ENCODE measurements at places on chromosomes 11 and 22.
A peak's percentile ranks its signal among the peaks of the same experiment; 100 is the strongest.

- no peak for DNase-seq
These were observed 95.5 kb downstream of the USP35 start for GRCh38 chr11:78284260-78284659.

DNA sequence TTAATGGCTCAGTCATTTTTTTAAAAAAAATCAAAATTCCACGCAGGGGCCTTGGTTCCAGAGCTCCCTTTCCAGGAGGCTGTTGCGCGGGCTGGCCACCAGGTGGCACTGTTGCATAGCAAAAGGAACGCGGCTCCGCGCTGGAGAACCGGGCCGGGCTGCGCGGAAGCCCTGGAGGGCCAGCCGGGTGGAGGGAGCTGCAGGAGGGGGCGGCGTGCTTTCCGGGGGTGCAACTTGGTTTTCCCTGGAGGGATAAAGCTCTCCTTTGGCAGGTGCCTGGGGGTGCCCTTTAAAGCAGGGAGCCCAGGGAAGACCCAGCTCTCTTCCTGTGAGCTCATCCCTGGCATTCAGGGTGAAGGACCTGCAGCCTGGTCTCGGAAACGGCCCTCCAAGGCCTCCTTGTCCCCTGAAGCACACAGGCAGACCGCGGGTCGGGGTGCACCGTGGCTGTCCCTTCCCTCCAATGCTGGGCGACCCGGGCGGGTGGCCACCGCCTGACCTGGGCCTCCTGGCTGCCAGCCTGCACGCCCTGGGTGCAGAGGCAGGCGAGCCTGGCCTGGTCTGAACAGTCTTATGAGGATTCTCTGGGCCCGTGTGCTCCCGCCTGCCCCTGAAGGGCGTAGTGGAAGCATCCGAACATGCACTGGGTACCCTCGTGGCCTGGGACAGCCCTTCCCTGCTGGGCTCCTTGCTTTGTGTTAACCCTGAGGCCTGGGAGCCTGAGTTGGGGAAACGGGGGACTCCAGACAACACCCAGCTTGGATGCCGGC, 23.4 kb downstream of the KRTAP5-5 start:
- DNase-seq, result no peak

DNA sequence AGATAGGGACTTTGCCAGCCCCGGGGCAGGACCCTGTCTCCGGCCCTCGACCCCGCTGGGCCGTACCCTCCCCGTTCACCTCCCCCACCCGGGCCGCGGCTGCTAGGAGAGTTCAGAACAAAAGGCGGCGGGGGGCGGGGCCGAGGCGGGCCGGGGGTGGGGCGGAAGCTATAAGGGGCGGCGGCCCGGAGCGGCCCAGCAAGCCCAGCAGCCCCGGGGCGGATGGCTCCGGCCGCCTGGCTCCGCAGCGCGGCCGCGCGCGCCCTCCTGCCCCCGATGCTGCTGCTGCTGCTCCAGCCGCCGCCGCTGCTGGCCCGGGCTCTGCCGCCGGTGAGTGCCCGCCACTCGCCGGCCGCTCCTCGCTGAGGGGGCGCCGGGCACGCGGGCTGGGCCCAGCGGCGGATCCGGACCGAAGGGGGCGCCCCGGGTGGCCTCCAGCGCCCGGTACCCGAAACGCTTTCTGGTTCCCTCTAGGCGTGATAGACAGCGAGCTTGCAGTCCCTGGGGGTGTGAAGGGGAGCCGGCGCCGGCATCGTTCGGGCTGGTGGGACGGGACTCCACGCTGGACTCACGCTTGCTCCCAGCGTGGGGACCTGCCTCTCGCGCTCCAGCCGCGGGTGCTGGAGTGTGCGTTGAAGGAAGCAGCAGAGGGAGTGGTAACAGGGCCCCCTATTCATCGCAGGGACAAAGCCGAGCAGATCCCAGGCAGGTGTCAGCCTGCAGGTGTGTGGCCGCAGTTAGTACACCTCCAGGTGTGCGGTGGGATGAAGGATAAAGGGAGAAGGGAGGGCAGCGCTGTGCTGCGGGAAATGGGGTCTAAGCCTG, at the start of gene MMP11:
TSS of gene MMP11 (plus strand) at position 201 of the 825 bp plus-strand sequence. CDS start at position 223, 22 bp downstream.
- DNase-seq, result peak; percentile 20

GRCh38 chr11:134438542-134439537, 26.8 kb upstream of the B3GAT1 start:
- no peak for DNase-seq

GRCh38 chr11:38721586-38722315, 2123.7 kb upstream of the RAG2 start:
- DNase-seq, result no peak

- DNase-seq, result peak; percentile 59
These were observed 9.3 kb upstream of the ACAT1 start for GRCh38 chr11:108112057-108112456.

GRCh38 chr11:66745356-66746235, 16.6 kb upstream of the SPTBN2 start:
- peak; percentile 74 for DNase-seq

DNA sequence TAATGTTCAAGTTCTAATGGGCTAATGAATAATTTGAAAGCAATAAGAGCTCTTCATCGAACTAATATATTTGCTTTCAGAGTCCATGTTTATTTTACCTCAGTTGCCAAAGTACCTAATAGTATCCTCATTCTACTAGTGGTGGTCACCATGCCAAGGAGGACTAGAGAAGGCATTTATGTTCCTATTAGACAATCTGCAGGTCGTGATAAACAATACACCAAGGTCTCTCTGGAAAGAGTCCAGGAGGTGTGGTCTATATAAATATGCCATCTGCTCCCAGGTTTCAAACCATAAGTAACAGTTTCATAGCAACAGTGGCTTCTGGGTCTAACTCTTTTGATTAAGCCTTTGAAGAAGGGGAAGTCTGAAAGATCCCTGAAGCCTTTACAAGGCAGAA, 42.9 kb downstream of the ARFGAP3 start:
- no peak for DNase-seq

DNA sequence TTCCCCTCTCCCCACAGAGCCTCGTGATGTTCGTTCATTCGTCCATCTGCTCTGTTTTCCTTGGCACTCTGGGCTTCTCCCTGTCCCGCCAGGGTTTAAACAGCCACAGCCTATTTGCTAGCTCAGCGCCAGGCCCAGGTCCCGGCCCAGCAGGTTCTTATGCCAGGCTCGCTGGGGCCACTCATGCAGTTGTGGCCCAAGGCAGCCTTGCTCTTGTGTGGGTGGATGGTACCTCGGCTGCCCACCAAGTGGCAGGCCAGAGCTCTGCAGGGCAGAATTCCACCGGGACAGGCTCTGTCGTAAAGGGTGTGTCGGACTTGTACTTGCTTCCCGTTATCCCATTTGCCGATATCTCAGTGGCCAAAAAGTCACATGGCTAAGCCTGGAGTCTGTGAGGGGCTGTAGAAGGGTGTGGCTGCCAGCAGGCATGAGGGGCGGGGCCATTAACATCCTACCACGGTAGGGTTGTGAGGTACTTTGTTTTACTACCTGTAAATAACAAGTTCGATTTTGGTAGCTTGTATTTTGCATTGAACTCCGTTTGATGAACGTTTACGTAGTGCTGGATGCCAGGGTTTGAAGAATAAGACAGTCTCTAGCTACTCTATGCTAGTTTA, 7.9 kb downstream of the FAM118A start:
- peak; percentile 12 for DNase-seq

GRCh38 chr22:49179175-49179574, 648.5 kb downstream of the BRD1 start:
- DNase-seq, result no peak

DNA sequence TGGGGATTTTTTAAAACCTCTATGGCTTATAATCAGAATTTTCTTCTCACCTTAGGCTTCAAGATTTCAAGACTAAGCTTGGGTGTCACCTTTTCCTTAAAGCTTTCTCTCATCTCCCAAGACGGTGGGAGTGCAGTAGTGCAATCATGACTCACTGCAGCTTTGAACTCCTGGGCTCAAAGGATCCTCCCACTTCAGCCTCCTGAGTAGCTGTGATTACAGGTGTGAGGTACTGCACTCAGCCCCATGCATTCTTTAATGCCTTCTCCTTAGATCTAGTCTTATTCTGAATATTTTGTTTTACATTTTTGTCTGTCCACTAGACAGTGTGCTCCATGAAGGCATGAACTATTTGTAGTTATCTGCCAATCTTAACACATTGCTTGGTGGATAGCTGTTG, 55.7 kb upstream of the FAT3 start:
- DNase-seq, result no peak

- DNase-seq, result no peak
These were observed 105.1 kb upstream of the B3GAT1 start for GRCh38 chr11:134517115-134517514.

GRCh38 chr22:24730864-24731263, 43.7 kb downstream of the PIWIL3 start:
- DNase-seq, result no peak

DNA sequence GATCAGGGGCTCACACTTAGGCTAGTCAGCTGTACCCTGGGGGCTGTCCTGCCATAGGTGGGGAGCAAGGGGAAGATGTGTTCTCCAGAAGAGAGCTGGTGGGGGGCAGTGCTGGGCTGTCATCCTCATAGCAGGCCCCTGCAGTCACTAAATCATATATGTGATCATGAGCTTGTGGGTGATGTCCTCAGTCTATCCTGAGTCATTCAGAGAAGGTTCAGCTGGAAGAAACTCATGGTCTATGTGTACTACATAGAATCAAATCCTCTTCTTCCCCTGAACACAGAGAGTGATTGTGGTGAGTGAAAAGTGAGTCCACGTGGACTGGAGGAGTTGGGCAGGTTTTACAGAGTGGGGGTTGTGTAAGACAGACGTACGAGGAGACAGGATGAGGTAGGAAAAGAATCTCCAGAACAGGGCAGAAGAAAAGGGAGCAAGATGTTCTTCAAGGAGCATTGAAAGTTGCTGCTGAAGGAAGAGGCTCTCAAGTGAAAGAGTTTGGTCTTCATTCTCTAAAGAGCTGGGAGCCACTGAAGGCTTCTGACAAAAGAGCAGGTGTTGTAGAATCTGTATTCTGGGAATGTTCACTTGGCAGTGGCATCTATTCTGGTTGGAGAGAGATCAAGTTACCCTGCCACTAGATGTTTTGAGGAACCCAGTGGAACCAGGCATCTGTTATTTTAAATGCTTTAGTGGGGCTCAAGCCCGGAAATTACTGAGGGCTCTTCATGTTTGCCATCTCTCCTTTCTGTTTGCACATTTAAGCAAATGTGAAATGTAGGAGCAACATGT, 68.9 kb downstream of the C22orf31 start:
- peak; percentile 89 for DNase-seq

DNA sequence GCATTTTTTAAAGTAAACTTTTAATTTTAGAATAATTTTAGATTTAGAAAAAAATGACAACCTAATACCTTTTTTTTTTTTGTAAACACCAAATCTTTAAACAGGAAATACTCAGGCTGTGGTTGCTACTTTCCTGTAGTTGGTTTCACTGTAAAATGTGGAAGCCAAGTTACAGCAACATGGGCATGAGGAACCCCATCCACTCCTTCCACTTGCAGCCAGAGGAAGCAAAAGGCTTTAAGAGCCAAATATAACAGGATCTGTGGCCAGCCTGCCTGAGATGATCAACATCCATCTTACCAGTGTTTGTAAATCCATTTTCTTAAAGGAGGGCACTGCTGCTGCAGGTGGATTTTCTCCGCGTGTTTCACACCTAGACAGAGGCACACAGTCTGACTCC, 66.2 kb downstream of the TNRC6B start:
- no peak for DNase-seq

GRCh38 chr11:128814856-128815705, 52.0 kb downstream of the KCNJ1 start:
- peak; percentile 25 for DNase-seq

DNA sequence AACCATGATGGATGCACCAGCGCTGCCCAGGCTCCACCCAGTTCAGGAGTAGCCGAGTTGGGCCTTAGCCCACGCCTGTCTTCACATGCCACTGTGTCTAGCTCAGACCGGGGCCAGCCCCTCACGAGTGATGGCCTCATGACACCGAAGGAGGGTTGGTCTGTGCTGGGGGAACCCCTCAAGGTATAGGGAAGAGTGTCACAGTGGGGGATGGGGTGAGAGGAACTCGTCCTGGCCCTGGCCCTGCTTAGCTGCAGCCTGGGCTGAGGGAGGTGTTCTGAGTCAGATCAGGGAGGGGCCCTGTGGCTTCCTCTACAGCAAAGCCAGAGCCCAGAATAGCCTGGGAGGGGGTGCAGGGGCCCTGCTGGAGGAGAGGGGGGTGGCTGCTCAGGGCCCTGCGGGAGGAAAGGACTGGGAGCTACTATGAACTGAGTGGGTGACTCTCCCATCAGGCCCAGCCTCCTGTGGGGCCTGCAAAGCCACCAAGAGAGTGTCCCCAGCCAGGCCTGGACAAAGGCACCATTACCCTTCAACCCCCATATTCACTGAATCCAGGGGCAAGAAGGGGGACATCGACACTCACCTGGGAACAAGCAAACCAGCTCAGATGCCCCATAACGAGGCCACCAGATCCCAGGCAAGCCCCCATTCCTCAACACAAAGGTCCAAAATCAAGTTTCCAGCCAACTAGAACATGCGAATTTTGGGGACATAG, 41.2 kb downstream of the IGLL5 start:
- no peak for DNase-seq

GRCh38 chr11:12246989-12247388, 130.4 kb upstream of the PARVA start:
- DNase-seq, result no peak

GRCh38 chr11:12259956-12260355, 117.4 kb upstream of the PARVA start:
- DNase-seq, result no peak

DNA sequence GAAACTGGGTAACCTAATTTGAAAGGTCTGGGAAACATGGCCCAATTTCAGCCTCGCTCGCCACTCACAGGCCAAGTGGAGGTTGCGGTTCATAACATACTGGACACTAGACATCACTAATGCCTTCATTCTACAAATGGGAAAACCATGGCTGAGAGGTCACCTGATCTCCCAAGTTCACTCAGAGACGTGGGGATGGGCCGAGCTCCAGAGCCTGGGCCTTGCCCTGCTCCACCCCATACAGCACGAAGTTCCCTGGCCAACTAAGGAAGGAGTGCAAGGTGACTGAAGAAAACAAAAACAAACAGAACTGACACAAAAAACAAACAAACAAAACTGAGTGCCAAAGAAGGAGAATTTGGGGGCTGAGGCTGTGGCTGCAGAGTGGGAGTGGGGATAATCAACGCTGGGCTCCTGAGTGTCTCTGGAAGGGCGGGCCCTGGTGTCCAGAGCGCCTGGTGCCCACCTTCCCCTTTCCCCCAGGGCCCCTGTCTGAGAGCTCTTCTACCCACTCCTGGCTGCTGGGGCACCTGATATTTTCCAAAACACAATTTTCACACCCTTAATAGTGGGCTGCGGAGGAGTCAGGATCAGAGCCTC, 46.5 kb upstream of the ADA2 start:
- no peak for DNase-seq

DNA sequence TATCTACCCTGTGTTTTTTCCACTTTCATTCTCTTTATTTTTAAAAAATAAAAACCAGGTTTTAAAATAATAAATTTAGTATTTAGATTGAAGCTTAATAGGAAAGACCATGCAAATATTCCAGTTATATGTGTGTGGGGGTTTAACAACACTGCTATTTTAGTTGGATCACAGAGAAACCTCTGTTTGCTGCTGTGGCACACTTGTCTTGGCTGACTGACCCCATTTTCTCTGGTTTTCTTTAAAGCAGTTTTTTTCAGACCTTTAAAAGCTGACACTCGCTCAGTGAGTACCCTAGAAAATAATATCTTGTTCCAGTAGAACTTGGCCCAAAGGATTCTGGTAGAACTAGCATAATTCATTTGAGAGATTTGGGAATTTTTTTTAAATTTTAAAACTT, 31.6 kb downstream of the ACER3 start:
- no peak for DNase-seq

GRCh38 chr11:34029176-34029575, 22.4 kb upstream of the CAPRIN1 start:
- no peak for DNase-seq

GRCh38 chr11:8019314-8020243, 32.4 kb downstream of the EIF3F start:
- no peak for DNase-seq

GRCh38 chr11:84780689-84781293, 846.4 kb downstream of the DLG2 start:
- DNase-seq, result peak; percentile 55
